ENCODE measurements at places on chromosomes 4 and X.

DNA sequence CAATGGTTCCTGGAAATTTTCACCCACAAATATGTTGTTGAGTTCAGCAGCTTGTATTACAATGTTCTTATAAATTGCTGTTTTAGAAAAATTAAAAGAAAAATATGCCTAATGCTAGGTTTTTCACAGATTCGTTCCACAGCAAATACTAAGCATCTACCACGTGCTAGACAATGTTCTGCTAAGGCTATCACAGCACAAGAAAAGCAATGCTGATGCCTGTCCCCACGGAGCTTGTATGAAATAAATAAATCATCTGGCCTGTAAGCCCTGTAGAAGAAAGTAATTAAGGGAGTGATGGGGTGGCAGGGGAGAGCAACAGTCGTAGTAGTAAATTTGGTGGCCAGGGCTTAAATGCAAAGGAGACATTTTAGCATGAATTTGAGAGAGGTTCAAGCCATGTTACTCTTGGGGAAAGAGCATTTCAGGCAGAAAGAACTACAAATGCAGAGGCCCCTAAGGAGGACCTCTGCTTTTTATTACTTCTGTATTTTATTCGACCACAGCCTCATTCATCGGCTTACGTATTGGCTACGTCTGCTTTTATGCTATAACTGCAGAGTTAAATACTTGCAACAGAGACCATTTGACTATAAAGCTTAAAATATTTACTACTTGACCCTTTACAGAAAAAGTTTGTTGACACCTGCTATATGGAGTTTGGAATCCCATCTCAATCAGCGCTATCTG is 36.3 kb downstream of the ARAP2 start:
- DNase-seq, result no peak

DNA sequence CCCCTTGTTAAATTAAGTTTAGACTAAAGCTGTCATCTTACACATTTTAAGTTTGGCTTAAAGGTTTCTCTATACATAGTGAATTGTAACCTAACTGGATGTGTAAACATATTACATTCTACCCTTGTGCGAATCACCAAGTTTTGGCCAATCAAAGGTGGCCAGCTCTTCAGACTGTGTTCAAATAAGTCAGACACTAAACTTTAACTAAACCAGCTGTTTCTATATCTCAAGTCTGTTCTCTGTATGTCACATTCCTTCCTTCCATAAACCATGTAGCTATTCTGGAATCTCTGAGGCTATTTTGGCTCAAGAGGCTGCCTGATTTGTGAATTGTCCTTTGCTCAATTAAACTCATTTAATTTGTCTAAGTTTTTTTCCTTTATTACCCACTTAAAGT is 6.7 kb downstream of the SULT1B1 start:
- DNase-seq, result no peak

DNA sequence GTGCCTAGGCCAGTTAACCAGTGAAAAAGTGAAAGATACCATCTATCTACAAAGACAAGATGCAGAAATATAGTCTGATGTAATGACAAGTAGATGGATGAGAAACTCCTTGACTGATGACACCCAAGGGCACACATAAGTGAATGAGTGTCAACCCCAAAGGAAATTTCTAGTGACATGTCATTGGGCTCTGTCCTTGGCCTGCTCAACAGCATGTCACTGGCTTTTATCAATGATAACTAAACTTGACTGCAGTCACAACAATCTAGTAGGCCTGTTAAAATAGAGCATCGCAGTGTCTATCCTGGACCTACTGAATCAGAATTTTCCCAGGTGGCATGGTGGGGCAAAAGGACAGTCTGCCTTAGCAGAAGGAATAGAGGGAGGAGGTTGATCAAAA is 155.8 kb downstream of the TSPAN5 start:
- DNase-seq, result no peak

DNA sequence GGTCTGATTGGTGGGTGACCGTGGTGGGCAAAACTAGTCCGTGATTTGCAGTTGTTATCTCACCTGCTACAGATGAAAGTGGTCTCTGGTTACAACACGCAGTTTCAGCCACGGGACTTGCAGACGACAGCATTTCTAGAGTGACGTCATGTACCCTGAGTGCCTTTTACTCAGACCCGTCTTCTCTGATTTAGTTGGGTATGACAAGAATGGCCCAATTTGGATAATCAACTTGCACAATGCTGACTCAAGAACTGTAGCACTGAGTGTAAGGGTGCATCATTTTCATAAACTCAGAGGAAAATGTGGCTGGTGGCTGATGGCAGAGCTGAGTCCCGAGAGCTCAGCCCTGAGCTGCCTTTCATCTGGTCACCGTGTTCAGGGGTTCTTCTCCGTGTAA is 281.4 kb upstream of the FRG1 start:
- no peak for DNase-seq

DNA sequence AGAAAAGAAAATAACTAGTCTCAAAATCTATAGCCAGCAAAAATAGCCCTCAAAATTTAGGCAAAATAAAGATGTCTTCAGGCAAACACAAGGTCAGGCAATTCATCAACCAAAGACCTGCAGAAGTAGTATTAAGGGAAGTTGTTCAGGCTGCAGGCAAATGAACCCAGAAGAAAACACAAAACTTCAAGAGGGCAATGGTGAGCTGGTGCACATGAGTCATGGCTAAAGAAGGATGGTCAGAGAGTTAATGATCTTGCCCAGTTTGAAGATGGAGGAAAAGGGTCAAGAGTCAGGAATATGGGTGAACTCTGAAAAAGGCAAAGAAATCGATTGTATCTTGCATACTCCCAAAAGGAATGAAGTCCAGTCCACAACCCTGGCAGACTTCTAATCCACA is 83.1 kb upstream of the FAT4 start:
- no peak for DNase-seq

GRCh38 chr4:24032371-24032989 is 142.6 kb upstream of the PPARGC1A start:
- DNase-seq, result no peak

DNA sequence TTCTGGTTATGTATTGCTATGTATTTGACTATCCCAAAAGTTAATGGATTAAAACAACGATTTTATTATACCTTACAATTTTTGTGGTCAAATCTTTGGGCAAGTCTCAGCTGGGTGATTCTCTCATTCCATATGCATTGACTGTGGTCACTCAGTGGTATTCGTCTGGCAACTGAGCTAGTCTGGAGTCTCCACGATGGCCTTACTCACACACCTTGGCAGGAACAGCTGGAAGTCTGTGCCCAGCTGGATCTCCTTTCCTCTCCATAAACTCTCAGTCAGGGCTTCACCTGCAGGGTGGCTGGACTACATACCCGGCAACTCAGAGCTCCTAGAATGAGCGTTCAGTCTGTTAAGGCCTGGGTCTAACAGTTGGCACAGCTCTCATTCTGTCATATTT is 141.1 kb upstream of the WDFY3 start:
- no peak for DNase-seq

- DNase-seq, result no peak
Measured at GRCh38 chr4:10803713-10804343, 119.3 kb upstream of the CLNK start.

GRCh38 chrX:74119016-74119910 is 184.7 kb upstream of the ZCCHC13 start:
- DNase-seq, result no peak

GRCh38 chrX:72308566-72309296 is 3.0 kb upstream of the CITED1 start:
- peak; percentile 50 for DNase-seq

DNA sequence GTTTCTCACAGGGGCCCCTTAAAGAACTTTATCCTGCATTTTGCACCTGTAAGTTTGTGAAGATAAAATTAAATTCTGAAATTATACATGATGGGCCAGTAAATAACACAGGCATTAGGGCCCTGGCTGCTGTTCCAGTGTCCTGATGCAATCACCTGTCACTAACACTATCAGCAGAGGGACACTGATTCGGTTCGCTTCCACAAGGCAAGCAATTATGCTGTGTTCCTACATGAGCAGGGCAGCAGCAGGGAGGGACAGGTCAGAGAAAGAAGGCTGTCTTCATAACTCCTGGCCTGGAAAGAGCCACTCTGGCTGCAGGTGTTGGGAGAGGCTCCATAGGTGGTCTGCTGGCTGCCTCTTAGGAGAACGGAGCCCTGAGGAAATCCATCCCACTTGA is 487.3 kb downstream of the MID1IP1 start:
- no peak for DNase-seq

DNA sequence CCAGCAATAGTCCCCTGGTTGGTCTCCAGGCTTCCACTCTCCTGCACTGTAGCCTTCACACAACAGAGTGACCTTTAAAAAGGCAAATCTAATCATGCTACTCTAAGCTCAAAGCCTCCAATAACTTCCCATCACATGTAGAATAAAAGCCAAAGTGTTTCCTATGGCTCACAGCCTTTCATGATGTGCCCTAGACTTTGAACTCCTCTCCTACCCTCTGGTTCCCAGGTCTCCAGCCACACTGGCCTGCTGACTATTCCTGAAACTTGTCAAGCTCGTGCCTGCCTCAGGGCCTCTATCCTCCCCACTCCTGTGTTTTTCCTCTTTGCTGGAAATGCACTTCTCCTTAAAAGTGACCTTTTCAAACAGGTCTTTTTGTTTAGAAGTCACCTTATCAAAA is 3.1 kb downstream of the MANBA start:
- DNase-seq, result no peak

DNA sequence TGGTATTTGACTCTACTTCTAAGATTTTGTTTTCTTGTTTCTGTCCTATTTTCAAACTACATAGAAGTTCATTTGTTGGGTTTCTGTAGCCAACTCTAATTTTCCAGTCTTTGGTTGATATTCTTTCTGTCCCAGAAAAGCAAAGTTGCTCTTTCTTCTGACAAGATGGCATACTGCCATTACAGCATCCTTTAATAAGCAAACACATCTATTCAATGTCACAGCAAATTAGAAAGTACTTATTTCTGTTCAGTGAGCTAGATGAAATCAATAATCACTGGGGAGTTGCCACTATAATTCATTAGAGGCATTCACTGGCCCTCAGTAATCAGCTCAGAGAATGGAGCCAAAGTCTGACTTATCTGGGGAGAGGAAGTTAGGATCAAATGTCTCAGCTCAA is 1258.0 kb upstream of the IGFBP7 start:
- no peak for DNase-seq

GRCh38 chrX:23857363-23857762 is 50.4 kb downstream of the APOO start:
- DNase-seq, result no peak

- DNase-seq, result no peak
Measured at GRCh38 chr4:56477192-56477702, 9.8 kb downstream of the SRP72 start.

- DNase-seq, result no peak
Measured at GRCh38 chrX:119479845-119480244, 11.6 kb downstream of the SLC25A5 start.

DNA sequence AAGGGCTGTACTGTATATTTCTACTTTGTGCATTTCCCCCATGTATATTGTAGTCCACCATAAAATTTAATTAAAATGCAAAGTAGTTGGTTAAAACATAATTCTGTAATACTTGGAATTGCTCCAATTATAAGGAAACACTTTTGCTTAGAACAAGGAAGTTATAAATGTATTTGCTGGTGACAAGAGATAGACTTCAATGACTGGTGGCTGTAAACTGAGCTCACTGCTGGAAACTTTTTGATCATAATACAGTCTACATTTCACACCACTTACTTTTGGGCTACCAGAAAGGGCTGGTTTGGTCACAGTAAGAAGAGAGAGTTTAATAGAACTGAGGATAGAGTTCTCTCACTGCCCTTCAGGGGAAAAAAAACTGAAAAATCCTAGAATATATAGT is 32.7 kb downstream of the DCAF8L2 start:
- DNase-seq, result no peak

DNA sequence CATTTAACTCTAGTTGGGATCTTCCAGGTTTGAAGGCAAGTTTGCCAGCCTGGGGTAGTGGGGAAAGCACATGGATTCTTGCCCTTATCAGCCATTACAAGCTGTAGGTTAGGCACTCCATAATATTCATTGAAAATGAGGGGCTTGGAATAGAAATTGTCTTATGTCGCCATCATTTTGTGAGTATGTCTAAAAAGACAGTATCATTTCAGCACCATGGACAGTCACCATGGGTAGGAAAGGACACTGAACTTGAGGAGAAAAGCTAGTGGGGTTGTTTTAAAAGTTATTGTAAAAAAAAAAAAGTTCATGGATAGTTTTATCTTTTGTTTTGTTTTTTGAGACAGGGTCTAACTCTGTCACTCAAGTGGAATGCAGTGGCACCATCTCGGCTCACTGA is 356.1 kb downstream of the HNRNPD start:
- DNase-seq, result no peak

GRCh38 chr4:138037696-138038095 is 204.5 kb downstream of the SLC7A11 start:
- no peak for DNase-seq

- no peak for DNase-seq
Measured at GRCh38 chr4:133776961-133777360, 424.6 kb downstream of the PABPC4L start.

GRCh38 chr4:154064244-154064643 is 275.4 kb upstream of the SFRP2 start:
- DNase-seq, result no peak

- peak; percentile 33 for DNase-seq
Measured at GRCh38 chrX:31423609-31424189, 351.9 kb upstream of the FTHL17 start.

DNA sequence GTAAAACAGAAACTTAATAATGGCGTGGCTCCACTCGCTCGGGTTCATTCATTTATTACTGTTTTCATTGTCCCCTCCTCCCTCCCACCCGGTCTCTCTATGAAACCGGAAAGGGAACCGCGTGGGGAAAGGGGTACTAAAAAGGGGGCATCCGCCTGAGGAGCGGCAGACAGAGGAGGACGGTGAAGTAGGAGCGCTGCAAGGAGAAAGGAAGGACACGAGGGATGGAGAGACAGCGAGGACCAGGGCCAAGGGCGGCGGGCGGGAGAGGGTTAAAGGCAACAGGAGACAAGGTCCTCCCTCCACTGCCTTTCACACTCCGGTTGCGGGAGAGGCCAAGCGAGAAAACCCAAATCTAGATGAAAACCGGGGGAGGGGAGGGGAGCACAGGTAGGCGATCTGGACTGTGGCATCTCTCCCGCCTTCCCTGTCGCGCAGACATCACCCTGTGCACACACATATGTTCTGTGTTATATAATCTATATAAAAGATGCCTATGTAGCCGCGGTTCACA is 829 bp downstream of the ELOVL6 start:
- peak; percentile 69 for DNase-seq

- DNase-seq, result no peak
Measured at GRCh38 chr4:151573474-151573873, 164.5 kb downstream of the FHIP1A start.

- no peak for DNase-seq
Measured at GRCh38 chr4:17515445-17516407, 761 bp downstream of the CLRN2 start.

GRCh38 chrX:68416592-68416991 is 16.7 kb downstream of the OPHN1 start:
- DNase-seq, result no peak

- no peak for DNase-seq
Measured at GRCh38 chr4:155703486-155704247, 37.0 kb downstream of the GUCY1A1 start.

Data from activated CD4-positive, alpha-beta T cell treated with anti-CD3 and anti-CD28 coated beads for 36 hours (primary cell).